ENCODE measurements at places on chromosomes 16 and 17.

DNA sequence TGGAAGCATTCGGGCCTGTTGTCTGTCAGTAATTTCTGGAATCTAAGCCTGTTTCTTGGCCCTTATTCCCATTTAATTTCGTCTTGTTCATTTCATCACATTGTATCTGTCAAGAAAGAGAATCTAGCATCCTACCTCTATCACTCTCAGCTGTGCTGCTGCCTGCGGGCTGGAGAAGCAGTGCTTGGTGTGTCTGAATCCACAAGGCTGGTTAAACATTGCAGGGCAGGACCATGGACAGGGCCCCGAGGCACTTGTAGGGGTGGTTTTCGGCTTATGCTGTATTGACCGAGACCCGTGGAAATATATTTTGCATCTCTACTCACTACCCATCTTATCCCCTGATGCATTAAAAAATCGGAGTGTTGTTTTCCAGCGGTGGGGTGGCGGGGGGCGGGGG is 3.1 kb downstream of the RAB11FIP4 start:
- peak; percentile 14 for DNase-seq

DNA sequence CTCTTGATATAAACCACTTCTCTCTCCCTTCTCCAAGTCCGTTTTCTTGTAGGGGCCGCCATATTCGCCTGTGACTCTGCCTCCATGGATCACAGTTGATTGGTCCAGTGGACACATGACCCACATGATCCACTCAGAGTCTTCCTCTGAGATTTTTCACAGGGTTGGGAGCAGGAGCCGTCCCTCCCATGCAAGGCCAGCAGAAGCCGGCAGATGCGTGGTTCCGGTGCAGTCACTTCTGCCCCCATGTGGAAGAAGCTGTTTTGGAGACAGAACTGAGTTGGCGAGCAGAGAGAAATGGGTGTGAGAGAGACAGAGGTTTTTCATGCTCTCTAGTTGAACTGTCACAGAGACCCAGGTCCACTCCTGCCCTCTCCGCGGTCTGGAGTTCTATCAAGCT is 83.3 kb downstream of the C16orf95 start:
- no peak for DNase-seq

GRCh38 chr17:81094509-81095382 is 59.8 kb downstream of the BAIAP2 start:
- DNase-seq: peak; percentile 80

GRCh38 chr16:50006964-50007363 is 18.1 kb upstream of the CNEP1R1 start:
- no peak for DNase-seq

DNA sequence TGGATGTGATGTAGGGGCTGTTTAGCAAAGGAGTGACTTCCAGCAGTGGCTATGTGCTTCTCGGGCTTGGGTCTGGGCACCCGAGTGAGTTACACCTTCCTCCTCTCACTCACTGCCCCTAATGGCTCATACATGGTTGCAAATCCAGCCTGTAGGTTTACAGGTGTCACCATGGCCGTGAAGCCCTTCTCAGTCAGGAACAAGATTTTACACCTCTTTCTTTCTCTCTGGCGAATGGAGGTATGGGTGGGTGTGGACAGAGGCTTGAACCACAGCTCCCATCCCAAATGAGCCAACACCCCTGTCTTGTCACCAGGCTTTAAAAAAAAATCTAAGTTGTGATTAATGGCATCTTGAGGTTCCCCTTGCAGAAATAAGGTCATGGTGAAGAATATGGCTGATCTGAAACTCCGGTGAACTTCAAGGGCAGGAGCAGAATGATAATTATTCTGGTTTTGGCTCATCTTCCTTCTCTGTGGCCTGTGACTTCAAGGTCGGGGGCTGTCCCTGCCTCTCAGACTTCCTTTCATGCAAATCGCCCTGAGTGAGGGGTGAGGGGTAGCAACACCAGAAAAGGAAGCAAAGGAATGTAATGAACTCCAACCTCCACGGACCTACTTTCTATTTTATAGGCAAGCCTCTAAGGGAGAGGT is 331.2 kb downstream of the MAF start:
- DNase-seq: no peak

GRCh38 chr17:42283241-42284023 is 4.9 kb upstream of the STAT5A start:
- no peak for DNase-seq

DNA sequence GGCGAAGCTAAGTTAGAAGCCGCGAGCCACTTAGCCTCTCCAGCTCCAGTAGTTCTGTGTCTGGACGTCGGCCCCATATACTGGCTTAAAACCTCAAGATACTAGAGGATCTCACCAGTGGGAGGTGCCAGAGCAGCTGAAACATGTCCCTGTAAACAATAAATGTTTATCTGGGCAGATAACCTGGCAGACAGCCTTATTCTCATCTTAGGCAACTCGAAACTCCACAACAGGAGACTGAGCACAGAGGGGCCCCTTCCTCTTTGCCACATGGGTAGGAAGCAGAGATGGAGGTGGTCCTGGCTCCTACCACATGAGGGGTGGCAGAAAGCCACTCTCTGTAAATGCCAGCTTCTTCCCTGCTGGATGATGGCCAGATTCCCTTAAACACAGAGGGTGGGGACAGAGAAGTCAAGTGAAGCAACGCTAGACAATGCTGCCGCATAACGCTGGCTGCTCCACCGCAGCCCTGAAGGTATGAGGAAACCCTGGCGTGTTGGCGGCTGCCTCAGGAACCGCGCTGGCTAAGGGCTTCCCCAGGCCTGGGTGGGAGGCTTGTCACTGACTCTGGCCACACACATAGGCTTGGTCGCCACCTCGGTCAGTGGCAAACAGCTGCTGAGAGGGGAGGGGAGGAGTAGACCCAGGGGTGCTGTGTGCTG is 67.9 kb downstream of the HIC1 start:
- no peak for DNase-seq

DNA sequence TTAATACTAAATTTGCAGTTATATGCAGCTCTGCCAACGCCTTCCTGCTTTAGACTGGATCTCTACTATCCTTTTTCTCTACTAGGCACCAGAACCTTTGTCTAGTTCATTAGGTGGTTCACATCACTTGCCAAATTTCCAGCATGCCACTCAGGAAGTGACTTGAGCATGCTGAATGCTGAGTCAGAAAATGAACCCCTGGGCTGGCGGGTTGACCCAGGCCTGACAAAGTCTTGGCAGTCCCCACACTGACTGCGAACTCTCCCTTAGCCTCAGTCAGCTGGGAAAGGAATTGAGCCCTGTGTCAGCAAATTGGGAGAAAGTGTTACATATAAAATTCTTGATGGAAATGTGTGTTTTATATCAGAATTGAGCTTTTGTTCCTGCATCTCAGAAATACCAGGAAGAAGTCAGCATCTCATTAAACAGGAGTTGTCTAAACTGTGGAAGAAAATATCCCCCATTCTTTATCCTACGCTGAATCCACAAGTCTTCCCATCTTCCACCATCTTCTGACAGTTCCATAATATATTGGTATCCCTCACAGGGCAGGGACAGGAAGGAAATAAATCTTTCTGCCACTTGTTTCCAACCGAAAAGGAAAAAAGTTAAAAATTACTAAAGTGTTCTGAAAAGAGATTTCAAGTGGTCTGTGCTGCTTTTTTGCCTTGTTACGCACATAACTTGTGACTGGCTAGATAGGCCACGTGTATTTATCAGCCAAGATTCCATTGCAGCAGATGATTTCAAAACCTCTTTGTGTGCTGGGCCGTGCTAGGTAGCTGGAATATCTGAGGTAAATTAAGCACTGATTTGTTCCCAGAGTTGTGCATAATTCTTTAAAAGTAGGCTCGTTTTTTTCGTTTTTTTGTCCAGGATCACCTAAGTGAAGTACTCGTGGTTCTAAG is 16.7 kb upstream of the SLC12A3 start:
- no peak for DNase-seq

- no peak for DNase-seq
These were observed 190.1 kb upstream of the TBX2 start for GRCh38 chr17:61209525-61209924.

- DNase-seq: no peak
These were observed 367.1 kb downstream of the SOX9 start for GRCh38 chr17:72487731-72488494.

DNA sequence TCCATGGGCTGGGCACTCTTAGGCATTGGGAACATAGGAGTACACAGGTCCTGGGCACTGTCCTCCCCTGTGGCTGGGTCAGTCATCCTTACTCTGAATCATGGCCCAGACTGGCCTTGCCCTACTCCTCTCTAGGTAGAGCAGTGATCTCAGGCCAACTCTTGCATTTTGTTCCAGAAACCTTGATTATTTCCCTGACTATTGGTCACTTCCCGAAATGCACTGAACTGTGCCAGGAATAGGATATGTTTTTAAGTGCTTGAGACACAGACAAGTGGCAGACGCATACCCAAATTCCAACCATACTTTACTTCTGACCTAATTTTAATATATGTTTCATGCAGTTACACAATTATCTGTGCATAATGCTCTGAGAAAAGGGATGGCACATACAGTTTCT is 10.3 kb downstream of the KRABD2 start:
- DNase-seq: no peak

DNA sequence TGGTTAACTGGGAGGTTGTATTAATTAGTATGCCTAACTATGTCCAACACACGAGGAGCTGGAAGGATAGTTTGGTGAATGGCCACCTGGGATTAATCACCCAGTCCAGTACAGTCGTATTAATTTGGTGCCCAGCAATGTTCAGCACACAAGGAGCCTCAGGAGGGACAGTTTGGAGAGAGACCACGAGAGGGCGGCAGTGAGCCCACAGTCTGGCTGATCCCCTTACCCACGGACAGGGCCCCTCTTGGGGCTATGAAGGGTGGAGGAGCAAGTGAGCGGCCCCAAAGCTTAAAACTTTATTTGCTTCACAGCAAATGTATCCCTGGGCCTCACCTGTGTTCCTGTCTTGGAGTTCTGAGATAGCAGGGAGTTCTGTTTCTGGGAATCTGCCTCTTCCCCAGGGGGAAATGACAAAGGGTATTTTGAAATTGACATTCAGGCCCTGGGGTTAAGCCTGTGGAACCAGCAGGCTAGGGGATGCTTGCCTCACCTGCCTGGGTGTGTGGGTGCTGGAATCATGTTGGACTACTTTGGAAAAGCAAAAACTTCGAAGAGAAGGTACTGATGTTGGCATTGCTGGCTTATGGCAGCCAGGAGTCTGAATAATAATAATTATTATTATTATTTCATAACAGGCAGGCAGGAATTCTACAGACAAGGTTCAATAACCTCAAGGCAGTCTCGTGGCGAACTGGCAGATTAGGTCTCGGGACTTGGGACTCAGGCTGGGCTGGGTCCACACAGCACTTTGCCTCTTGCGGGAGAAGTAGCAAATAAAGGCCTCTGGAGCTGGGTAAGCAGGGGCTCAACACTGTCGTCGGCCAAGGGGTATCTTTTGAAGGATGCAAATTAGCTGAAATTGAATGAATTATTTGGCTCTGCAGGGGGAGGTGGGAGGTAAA is 227.6 kb upstream of the ASIC2 start:
- peak; percentile 25 for DNase-seq

DNA sequence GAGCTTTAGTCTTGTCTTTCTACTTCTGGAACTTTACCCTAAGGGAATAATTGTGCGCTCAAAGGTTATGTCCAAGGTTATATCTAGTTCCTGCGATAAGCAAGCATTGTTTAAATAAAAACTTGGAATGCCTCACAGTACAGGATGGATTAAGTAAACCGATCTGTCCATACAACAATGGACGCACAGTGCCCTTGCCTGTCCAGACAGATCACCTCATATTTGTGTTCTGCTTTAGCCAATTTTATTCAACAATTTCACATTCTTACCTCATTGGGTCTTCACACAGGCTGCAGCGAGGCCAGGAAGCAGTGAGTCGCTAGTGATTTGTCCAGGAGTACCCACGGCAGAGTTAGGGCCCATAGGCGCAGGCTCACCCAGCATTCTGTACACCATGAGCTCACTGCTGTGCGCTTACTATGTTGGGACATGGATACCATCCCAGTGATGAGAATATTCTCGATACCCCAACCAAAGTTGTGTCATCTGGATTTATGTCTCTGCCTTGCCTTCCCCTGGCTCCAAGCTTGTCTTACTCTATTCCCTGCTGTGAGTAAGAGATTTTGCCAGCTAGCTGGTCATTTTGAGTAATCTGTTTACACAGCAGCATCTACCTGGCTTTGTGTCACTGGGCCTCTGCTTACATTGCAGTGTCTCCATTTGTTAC is 39.8 kb downstream of the USP43 start:
- no peak for DNase-seq

DNA sequence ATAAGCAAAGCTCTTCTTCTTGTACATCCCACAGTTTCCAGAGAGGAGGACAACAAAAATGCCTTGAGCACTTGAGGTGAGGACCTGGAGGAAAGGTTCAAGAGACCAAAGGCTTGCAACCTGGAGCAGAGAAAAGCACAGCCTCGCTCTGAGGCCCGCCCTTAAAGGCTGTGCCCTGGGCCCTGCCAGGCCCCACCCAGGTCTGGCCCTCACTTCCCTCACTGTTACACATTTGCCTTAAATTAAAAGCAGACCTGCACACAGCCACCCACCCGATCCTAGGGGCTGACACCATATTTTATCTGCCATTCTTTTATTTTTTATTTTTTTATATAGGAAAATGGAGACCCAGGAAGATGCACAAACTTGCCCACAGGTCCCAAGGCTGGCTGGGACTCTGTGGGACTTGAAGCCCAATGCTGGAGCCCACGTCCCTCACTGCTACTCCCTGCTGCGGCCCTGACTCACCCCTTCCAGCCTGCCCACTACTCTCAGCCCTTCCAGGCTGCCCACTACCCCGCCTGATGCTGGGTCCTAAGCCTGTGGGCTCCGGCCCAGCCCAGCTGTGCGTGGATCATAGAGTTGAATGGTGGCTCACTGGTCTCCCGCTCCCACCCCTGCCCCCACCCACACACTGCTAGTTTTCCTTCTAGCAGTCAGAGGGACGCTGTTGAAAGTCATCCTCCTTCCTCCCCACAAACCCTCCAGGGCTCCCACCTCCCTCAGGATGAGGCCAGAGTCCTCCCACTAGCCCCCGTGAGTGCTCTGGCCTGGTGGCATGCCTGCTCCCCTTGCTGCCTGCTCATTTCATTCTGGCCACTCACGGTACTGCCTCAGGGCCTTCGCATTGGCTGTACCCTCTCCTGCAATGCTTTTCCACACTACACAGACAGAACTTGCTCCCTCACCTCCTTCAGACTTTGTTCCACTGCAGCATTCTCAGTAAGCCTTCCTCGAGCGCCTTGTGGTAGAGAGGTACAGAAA is 77.6 kb upstream of the MED9 start:
- DNase-seq: no peak

DNA sequence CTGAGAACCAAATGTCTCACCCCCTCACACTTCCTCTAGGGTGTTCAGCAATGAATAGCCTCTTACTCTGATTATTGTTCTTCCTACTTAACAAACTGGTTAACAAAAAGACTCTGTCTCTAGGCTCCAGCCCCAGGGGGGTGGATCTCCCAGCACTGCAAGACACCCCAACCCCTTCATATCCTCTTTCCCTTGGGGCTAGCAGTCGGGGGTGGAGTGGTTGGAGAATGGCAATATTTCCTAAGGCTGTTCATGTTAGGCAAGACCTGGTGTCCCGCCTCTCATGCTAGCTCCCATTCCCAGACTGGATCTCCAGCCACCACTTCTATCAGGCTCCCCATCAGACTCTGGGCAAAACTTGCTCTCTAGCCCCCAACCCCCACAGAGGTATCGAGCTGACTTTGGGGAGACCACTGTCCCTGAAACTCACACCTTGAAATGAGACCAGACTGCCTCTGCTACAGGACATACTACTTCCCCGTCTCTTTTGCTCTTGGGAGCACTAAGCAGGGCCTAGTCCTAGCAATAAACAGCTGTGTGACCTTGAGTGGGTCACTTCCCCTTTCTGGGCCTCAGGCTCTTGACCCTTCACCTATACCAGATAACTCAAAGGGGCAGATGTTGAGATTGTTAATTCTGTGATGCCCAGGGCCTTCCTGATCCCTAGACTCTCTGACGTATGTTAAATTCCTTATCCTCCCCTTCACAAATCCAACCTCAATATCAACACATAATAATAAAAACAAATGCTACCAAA is 2.4 kb downstream of the SLC25A35 start:
- DNase-seq: no peak

Measured in stimulated activated CD8-positive, alpha-beta memory T cell treated with anti-CD3 and anti-CD28 coated beads, Interleukin-7, amount 100 ng/mL, for 24 hours (primary cell).